ENCODE measurements at places on chromosomes 11 and 22. TPM values are rescaled to one million over a fixed set of nuclear protein-coding genes. Genes with fewer than 3 reads are reported as not detected.

- DNase-seq, result no peak
These were observed 28.3 kb upstream of the OR9G4 start for GRCh38 chr11:56776809-56777208.

- DNase-seq, result no peak
These were observed 10.4 kb upstream of the GLYAT start for GRCh38 chr11:58742140-58742539.

SPI1 gene
- 8.6 TPM for total RNA-seq

CDCA5 gene
- 5.4 TPM for total RNA-seq

DNA sequence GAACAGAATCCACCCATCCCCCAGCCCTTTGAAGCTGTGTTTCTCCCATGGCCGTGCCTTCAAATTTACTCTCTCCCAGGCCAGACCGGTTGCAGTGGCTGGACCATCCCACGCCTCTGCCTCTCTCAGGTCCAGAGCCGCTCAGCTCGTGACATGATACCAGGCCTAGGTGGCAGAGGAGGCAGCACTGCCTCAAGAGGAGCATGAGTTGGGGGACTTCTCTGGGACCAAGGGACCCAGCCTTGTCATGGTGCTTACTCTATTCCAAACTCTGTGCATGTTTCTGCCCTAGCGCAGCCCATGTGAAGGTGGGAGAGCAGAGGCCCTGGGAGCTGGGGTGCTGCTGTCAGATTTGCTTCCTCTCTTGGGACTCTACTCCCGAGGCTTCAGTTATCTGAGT, 51.0 kb downstream of the TRAF6 start:
- no peak for DNase-seq

DNA sequence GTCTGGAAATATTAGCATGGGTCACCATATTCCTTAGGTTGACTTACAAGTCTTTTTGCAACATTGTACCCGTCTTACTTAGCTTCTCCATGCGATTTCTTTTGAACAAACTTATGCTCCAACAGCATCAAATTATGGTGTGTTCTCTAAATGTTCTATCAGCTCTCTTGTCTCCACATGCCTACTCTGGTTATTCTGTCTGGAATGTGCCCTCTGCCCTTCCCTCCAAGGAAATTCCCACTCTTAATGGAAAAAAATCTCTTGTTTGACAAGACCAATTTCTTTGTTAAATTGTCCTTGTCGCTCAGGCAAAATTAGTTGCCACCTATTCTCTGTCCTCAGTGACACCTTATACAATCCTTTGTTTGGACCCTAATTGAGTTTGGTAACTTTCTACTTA, 522.8 kb upstream of the LUZP2 start:
- no peak for DNase-seq

DNA sequence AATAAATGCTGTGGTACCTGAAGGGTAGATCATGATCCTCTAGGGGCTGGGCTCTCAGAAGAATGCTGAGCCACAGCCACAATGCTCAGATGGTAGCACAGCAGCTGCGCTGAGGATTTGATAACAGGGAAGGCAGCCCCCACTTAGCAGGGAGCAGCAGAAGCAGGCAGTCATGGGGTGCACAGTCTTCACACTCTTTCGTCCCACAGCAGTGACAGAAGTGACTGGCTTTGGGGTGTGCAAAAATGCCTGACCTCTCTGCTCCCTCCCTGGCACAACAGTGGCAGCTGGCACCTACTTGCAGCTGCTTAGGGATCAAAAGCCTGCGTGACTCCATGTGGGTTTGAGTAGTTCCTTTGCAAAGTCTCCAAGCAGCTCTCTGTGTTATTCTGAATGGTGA, 1349.8 kb upstream of the RAG2 start:
- DNase-seq, result no peak

KCNJ5 gene
- 1.6 TPM for total RNA-seq

VPREB1 gene
- total RNA-seq, result 0.40 TPM

- no peak for DNase-seq
These were observed 906.9 kb upstream of the RAG2 start for GRCh38 chr11:37504921-37505320.

GRCh38 chr22:18001040-18001893, 23.1 kb downstream of the MICAL3 start:
- peak; percentile 99 for DNase-seq

- DNase-seq, result no peak
These were observed 7.7 kb downstream of the RAB30 start for GRCh38 chr11:83064011-83064410.

DNA sequence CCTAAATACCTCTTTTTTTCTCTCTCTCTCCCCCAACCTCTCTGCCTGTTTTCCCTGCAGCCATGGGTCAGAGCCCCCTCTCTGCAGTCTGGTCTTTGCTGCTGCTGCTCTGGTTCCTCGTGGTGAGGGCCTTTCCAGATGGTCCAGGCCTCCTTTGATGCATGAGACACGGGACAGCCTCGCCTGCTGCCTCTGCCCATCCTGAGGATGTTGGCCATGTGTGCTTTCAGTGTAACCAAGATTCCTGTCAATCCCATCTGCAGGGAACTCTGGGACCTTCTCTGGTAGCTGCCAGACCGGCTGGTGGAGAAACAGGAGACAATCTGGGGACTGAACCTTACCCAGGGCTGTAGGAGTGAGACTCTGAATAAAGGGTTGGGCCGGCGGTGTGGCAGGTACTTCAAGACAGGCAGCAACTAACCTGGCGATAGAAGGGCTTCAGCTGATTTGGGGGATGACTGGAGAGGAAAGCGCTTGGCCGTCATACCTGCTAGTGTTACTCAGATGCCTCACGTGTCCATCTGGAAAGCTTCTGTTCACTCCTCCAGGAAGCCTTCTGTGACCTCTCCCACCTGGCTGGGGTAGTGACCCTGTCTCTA, 7.1 kb downstream of the CHRNA10 start:
- DNase-seq, result no peak

CDON gene
- 33.0 TPM for total RNA-seq

DNA sequence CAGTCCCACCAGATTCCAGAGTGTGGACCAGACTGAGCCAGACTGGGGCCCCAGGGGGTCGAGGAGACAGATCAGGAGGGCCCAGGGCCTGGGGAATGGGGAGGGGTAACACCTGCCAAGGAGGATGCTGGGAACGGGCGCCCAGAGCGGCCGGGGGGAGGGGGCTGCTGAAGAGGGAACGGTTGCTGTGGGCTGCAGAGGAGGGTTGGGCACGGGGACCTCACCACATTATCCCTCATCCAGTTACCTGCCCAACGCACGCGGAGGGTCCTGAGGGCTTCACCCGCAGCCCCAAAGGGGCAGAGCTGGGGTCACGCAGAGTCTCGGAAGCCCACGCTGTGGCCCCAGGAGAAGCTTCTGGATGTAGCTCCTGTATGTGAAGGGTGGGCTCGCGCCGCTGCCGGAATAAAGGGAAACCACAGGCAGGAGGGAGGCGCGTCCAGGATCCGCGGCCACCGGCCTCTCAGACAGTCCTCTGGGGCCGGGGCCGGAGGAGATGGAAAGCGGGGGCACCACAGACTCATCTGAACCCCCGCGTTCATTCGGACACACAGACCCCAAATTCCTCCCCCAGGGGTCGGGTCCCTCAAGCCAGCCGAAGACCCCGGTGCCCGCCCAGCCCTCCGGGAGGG, 866 bp upstream of the SELENOO start:
- DNase-seq, result peak; percentile 63

- no peak for DNase-seq
These were observed 10.9 kb upstream of the TNNT3 start for GRCh38 chr11:1908618-1909017.

DNA sequence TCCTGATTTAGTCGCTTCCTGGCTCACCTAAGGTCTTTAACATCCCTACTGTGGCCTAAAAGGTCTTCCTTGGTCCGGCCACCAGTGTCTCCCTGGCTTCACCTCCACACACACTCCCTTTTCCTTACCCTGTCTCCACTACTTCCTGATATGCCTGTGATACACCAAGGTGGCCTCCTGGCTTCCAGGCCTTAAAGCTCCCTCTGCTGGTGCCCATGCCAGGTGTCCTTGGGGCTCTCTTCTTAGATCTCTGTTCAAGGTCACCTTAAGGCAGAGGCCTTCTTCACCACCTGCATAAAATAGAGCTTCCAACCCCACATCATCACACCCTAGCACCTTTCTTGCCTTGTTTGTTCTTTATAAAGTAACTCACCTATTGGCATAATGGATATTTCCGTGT, 787.7 kb downstream of the NTM start:
- no peak for DNase-seq

Data from spinal cord (tissue), 10 donors.